Glutamatergic neuron (in vitro differentiated cells): ENCODE measurements at places on chromosomes 1 and 21.

DNA sequence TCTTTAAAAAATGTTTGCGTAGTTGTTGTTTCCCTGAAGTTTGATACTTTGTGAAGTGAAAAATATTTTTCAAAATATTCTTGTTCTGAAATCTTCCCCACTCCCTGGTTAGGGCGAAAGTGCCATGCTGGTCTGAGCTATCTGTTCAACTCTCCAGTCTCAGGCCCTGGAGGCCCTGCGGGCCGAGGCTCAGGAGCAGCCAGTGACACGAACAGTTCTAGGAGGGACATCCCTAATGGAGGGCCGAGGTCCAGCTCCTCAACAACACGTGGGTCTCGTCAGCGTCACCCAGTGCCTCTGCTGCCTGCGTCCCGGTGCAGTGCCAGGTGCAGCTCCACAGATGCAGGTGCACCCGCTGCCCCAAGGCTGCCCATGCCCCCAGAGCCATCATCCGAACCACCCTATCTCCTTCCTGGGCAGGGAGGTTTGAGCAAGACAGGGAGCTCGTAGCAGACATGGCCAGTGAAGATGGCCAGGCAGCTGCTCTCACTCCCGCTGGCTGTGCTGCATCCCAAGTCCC is 69.7 kb upstream of the COL6A1 start:
- H3K4me3 ChIP-seq = no peak overlapping the region
- DNase-seq = no peak
- H3K36me3 ChIP-seq = no peaks in the 10 kb centered on the region
- peaks cover 14% of the 10 kb centered on the region for H3K27me3 ChIP-seq

- H3K27me3 ChIP-seq = peaks cover 8% of the 10 kb centered on the region
- H3K4me3 ChIP-seq = no peak overlapping the region
- no peaks in the 10 kb centered on the region for H3K36me3 ChIP-seq
These were observed 54.1 kb downstream of the KLHDC7A start for GRCh38 chr1:18534810-18535205.

DNA sequence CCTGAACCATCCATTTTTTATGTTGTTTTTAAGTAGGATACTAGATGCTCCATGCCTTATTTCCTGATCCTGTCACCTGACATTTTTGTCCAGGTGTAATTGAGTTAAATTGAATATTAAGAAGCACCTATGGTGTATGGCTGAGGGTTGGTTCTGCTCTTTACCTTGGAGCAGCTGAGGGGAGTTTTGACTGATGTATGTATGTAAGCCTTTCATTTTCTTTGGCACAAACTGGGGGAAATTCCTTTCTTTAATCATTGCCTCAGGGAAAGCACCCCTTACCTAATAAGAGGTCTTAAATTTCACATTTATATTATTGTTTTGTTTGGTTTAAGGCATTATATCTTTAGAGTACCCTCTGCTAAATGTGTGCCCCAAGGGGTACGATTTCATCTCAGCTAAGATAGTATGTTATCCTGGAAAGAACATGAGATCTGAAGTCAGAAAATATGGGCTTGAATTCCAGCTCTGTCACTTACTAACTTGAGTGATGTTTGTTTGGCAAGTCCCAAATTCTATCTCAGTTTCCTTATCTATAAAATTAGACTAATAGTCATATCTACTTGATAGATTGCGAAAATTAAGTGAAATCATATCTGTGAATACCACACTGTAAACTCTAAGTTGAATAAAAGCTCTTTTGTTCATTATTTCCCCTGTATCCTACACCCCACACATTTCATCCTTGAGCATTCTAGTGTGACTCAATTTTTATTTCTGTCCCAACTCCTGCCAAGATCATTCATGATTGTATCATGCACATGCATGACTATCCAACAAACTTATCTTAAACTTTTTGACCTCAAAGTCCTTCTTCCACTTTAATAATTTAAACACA is 57.7 kb upstream of the NUF2 start:
- DNase-seq = no peak
- H3K4me1 ChIP-seq = no peaks in the 10 kb centered on the region
- H3K27ac ChIP-seq = no peak overlapping the region
- no peak overlapping the region for H3K4me3 ChIP-seq
- no peaks in the 10 kb centered on the region for H3K36me3 ChIP-seq
- no peaks in the 10 kb centered on the region for H3K27me3 ChIP-seq

- H3K36me3 ChIP-seq = no peaks in the 10 kb centered on the region
- H3K4me1 ChIP-seq = no peaks in the 10 kb centered on the region
- H3K4me3 ChIP-seq = no peak overlapping the region
These were observed 11.2 kb downstream of the OR2W3 start for GRCh38 chr1:247906504-247907047.

- no peak overlapping the region for H3K4me3 ChIP-seq
- no peak for DNase-seq
- no peaks in the 10 kb centered on the region for H3K36me3 ChIP-seq
- peaks cover 17% of the 10 kb centered on the region for H3K4me1 ChIP-seq
- H3K27ac ChIP-seq = no peak overlapping the region
These were observed 29.6 kb upstream of the ID3 start for GRCh38 chr1:23588749-23589548.
